ENCODE measurements at places on chromosomes 7 and 10.

GRCh38 chr7:28411876-28412662, at the start of gene CREB5:
TSS of gene CREB5 (plus strand) at chr7:28412518. CDS start at chr7:28412915, 397 bp downstream.
- peak; percentile 20 for DNase-seq

GRCh38 chr10:22455068-22455857, 110.0 kb downstream of the SPAG6 start:
- DNase-seq: no peak

- no peak for DNase-seq
These were observed 45.5 kb upstream of the HELLS start for GRCh38 chr10:94500063-94500462.

DNA sequence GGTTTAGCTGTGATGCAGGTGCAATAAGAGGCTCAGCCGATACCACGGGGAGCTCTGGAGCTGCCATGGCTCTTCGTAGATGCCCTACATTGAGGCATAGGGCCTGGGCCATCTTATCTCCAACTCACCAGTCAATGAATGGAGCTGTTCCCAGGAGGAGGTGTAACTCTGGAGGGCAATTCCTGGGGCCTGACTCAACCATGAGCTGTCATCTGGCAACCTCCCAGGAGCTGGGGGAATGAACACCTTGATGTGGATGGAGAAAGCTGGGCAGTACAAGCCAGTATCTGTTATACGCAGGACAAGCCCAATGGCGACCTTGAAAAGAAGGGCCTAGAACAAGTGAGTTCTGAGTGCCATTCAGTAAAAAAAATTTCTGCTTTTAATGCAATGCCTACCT, 224.0 kb upstream of the PLXDC2 start:
- DNase-seq: no peak

- DNase-seq: no peak
These were observed at the start of gene EPHA1 for GRCh38 chr7:143408686-143409561. TSS of gene EPHA1 (minus strand) at chr7:143408856. CDS start at chr7:143408805, 51 bp downstream.

DNA sequence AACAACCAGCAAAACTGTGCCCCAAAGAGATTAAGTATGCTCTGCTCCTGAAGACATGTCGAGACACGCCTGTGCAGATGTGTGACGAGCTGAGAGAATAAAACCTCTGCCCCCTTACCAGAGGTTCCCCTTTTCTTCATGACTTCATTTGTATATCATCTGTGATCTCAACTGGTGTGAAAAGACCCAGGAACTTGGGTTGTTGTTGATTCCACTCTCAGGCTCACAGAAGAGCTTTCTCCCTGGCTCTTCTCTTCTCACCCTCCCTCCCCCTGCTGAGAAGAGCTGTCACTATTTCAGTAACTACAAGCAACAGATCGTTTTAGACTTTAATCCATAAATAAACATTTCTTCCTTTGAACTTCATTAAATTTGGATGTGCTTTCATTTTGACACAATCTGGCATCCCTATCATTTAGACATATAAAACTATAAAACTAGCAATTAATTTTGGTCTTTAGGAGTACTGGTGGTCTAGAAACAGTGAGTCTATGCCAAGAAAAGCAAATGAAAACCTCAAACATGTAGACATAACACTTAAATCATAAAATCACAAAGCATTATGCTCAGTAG, 179.3 kb upstream of the FZD8 start:
- DNase-seq: no peak

- DNase-seq: no peak
These were observed 128.9 kb downstream of the DOCK1 start for GRCh38 chr10:127034034-127034633.

- DNase-seq: no peak
These were observed 89.9 kb downstream of the CRTAC1 start for GRCh38 chr10:97940534-97940933.

DNA sequence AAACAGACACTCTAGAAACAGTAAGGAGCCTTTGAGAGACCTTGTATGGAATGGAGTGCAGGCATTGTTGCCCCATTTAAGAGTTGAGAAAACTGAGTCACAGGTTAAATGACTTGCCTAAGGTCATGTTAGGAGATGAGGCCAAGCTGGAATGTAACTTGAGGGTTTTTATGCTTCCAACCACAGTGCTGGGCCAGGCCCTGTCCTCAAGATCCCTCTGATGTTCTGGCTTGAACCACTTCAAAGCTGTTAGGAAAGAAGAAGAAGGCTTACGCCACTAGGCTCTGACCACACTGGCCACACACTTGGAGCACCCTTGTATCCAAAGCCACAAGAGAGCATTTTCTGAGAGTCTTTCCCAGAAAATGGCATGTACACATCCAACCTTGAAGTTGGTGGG, 42.7 kb downstream of the PLAU start:
- DNase-seq: no peak

DNA sequence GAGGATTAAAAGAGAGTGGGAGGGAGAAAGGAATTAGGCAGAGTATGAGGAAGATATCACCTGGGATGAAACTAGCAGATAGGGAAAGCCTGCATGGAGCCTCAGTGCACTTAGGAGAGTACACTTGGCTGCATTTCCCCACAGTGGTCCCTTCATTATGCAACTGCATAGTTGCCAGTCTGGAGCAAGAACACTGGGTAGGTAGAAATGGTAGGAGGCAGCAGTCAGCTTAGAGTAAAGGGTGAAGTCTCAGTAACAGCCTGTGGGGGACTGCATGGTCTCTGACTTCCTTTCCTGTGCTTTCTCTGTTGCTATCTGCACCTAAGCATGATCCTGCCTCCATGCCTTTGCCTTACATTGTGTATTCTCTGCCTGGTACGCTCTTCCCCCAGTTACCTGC, 14.0 kb upstream of the PCGF5 start:
- DNase-seq: no peak

- DNase-seq: peak; percentile 85
These were observed 20.9 kb upstream of the CYP51A1 start for GRCh38 chr7:92155108-92155739.

DNA sequence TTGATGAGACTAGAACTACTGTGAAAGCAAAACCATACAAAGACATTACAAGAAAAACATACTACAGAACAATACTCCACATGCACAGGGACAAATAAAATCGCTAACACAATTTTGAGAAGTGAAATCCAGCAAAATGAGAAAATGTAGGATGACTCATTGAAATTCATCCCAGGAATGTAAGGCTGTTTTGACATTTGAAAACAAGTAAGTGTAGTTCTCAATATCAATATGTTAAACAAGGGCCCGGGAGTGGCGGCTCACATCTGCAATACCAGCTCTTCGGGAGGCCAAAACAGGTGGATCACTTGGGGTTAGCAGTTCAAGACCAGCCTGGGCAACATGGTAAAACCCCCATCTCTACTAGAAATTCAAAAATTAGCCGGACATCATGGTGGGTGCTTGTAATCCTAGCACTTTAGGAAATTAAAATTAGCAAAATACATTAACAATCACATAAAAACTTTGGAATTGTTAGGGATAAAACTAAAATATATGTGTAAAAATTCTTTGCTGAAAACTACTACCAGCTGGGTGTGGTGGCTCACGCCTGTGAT, 113.7 kb upstream of the ADARB2 start:
- DNase-seq: no peak

- no peak for DNase-seq
These were observed 3.5 kb upstream of the SCIN start for GRCh38 chr7:12567015-12567414.

DNA sequence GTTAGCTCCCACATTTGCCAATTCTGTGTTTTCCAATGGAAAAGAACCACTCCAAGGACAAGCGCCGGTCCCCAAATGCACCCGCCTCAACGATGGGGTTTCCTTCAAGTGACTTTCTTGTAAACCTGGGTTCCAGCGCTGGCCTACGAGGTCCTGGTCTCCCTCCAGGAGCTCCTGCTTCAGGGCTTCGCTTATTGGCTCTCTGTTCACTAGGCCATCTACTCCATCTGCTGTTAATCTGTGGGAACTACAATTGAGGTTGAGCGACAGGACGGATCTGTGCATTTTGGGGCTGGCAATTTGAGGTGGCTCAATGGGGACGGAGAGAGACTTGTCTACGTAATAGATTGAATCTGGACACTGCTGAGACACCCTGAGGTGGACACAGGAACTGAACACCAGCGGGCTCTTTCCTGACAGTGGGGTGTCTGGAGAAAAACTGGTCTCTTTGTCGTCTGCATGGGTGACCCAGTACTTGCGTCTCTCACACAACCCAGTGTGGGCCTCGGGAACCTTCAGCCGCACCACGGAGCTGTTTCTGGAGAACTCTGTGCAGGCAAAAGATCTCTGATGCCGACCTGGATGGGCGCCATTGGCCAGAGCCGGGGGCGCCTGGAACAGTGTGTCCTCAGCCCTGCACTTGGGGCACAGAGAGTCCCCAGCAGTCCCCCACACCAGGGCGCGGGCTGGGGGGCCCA, 115.9 kb upstream of the ADAM12 start:
- peak; percentile 58 for DNase-seq

GRCh38 chr10:132420981-132421846, 24.2 kb downstream of the PWWP2B start:
- DNase-seq: peak; percentile 70

DNA sequence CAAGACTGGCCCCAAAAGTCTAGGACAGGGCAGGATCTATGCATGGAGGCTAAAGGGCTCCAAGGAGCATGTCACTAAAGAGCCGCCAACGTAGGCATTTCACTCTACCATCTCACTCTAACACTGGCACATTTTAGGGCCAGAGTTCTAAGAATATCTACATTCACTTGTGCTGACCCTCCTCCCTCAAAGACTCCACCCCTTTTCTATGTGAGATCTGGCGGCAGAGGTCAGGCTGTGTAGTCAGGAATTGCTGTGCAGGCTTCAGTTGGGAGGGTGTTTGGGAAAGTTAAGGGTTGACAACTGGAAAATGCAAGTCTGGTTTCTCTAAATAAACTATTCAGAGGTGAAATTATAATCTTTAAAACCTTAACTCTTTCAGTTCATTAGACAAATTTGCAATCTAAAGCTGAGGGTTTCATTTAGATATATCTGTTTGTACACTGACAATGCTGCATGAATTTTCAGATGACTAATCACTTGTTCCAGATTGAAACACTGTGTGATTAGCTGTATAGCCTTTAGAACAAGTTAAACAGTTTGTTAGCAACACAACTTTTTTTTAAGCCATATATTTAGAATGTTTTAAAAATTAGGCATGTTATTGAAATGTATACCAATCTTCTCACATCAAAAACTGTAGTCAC, 18.2 kb downstream of the LMOD2 start:
- DNase-seq: no peak

DNA sequence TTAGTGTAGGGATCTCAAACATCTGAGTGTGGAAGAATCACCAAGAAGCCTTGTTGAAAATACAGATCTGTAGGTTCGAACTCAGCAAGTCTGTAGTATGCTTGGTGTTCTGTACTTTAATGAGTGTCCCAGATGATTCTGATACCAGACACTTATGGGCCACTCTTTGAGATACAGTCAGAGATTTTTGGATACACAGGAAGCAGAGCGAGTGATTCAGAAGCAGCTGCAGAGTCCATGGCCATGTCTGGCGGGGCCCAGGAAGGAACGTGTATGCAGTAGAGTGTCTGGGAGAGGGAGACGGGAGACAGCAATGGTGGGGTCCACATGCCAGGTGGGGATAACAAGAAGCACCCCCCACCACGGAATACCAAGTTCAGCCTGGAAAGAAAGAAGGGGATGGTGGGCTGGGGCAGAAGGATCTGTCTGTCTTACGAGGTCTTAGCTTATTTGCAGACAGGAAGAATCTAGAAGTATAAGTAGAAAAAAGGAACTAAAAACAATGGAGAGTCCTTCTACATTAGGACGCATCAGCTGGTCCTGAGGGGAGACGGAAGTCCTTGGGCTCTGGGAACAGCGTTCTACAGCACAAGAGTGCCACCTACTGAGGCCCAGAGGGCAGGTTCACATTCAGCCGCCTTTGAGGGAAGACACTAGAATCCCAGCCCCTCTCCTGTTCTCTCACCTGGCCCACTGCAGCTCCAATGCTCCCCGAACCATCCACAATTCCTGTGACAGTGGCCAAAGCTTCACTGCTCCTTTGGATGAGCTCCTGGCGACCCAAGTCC, 55.4 kb downstream of the SLC37A3 start:
- DNase-seq: peak; percentile 86

DNA sequence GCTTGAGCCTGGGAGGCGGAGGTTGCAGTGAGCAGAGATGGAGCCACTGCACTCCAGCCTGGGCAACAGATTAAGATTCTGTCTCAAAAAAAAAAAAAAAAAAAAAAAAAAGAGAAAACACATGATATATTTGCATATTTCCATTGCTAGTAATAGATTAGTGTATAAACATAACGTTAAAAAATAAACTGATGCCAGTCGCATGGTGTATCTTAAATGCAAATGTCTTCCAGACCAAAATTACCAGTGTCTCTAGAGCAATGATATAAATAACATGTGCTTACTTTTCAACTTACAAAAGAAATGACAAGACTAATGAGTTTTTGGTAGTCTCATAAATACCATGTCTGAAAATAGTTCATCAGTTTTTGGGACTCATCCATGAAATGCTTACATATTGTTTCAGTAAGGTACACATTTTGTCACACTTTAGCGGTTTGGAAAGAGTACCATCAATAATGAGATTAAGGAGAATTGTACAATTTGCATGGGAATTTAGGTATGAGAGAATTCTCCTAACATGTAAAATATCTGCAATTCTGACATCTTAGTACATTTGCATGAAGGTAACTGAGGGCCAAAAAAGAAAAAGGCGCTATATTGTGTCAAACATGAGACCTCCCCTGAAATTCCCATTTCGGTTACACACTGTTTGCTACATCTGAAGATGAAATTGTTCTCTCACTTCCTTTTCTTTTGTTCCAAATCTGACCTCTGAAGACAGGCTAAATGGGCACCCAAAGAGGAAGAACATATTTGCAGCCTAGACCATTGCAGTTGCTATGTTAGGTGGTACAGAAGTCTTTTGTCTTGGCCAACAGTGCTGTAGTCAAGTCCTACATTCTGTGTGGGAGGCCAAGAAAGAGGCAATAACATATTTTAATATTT, 51.5 kb upstream of the PIP4K2A start:
- DNase-seq: peak; percentile 78

DNA sequence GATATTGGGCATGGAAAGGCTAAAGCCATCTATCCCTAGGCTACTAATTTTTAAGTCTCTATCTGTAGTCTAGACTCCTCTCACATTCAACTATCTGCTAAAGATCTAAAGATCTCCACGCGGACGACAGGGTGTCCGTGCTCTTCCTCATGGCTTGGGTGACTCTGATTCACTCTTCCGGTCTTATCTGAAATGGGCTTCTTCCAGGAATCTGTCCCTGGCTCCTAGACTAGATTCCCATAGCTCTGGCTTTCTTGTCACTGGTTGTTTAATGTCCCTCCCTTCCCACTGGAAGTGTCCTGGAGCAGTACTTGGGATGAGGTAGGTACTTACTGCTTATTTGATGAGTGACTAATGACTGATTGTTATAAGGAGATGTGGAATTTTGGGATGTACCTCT, 62.0 kb upstream of the PODXL start:
- DNase-seq: no peak

DNA sequence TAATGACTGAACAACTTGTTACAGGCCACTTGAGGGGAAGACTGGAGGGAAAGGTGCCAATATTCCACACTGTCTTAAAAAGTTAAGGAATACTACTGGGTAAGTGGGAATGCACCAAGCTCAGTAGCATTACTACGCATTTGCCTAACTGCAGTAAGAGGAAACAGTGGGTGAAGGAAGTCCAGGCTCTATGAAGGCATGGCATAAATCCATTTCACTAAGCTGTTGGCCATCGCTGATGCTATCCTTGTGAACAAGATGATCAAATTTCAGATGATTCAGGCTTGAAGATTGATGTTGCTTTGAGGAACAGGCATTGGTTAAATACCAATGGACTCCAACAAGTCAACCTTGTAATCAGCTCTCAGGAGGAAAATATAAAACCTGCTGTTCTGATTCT, 44.2 kb upstream of the TES start:
- peak; percentile 74 for DNase-seq
